T-helper 17 cell (primary cell): ENCODE measurements at places on chromosomes 2 and 18.

DNA sequence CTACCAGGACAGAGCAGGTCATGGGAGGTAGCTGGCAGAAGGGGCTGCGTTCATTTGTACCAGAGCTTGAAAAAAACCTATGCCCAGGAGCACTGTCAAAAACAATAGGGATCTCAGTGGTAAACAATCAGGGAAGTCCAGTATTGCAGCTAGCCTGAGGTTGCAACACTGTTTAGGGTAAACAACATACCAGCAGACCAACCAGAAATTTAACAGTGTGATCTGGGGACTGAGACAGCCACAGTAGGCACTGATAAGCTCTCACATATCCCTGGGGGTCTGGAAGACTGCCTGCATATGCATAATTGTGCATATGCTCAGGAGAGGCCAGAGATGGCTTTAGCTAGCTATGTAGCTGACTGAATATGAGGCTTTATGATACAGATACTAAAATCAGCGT, 12.0 kb upstream of the ZCCHC2 start:
- DNase-seq = no peak

DNA sequence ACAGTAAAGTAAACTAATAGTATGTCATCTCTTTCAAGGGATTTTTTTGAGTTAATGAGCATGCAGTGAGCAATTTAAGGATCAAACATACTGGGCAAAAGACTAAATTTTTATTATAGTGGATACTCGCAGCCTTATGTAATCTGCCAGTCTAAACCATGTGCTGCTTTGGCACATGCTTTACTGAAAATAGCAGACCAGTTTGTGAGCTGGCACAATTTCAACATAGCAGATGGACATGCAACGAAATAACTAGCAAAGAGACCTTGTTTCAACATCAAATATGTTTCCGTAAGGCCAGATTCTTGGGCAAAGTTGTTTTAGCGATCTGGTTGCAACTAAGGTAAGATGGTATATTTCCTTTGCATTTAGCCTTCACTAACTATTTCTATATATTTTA, 807.3 kb downstream of the NR4A2 start:
- no peak for DNase-seq

GRCh38 chr2:25524507-25524906, 148.9 kb downstream of the DTNB start:
- no peak for DNase-seq

DNA sequence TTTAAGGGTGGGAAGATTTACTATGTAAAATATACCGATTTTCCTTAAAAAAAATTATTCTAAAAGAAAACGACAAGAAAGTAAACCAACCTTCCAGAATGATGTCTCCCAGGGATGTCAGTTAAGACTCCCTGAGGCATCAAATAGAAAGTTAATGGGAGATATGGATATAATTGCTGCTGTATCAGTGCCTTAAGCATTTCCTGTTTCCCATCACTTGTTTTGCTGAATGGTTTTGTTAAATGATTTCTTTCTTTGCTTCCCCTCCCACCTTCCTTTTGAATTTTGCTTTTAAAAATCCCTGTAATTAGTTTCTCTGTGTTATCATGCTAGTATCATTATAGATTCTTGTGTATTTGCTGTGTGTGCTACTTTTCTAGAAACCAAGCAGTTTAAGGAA, 154.3 kb upstream of the CWC22 start:
- DNase-seq = no peak

DNA sequence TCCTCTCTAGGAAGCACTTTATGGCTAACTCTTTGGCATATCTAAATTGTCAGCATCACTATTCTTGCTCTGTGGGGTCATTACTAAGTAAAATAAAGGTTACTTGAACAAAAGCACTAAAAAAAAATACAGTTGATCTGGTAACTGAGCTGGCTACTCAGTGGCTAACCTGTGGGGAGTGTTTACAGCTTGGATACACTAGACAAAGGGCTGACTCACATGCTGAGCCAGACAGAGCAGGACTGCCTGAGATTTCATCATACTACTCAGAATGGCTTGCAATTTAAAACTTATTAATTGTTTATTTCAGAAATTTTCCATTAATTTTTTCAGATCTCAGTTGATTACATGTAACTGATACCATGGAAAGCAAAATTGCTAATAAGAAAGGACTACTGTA, 1690.4 kb upstream of the SLC39A10 start:
- no peak for DNase-seq

DNA sequence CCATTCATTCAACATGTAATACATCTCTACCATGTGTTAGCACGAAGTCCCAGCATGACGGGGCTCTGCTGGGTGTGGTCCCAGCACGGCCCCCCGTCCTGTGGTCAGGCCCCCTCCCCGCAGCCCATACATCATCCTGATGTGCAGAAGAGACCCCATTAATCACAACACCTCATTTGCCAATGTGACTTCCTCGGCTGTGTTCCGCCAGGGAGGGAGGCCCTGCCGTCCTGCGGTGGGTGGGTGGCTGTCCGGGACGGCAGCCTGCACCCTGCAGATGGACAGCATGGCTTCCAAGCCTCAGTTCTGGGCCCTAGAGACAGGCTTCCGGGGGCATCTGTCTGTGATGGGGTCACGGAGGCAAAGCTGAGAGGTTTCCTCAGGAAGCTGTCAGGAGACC, 254.0 kb downstream of the CYP26B1 start:
- DNase-seq = no peak

- no peak for DNase-seq
Observed at GRCh38 chr2:216161967-216162366, 52.8 kb downstream of the XRCC5 start.

GRCh38 chr2:47034973-47035609, 119.5 kb upstream of the MCFD2 start:
- DNase-seq = no peak

DNA sequence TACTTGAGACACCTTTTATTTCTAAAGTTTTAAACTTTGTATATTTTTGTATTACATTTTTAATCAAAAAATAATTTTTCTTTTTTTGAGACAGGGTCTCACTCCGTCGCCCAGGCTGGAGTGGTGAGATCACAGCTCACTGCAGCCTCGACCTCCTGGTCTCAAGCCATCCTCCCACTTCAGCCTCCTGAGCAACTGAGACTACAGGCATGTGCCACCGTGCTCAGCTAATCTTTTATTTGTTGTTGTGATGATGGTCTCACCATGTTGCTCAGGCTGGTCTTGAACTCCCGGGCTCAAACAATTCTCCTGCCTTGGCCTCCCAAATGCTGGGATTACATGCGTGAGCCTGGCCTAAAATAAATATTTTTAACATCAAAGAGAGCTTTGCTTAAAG, 218.7 kb upstream of the SH3BP4 start:
- DNase-seq = no peak

GRCh38 chr2:205755923-205756322, 73.6 kb downstream of the NRP2 start:
- DNase-seq = no peak

- DNase-seq = no peak
Observed at GRCh38 chr2:130390460-130391057, 34.7 kb downstream of the PTPN18 start.

- no peak for DNase-seq
Observed at GRCh38 chr2:98507891-98508708, 63.4 kb downstream of the INPP4A start.

GRCh38 chr18:62784338-62784965, 69.1 kb downstream of the PHLPP1 start:
- DNase-seq = no peak

GRCh38 chr18:66124394-66124793, 373.6 kb downstream of the CDH7 start:
- DNase-seq = no peak

GRCh38 chr2:69559442-69560146, 83.9 kb downstream of the AAK1 start:
- DNase-seq = no peak

GRCh38 chr2:37676274-37676673, 4.8 kb upstream of the CDC42EP3 start:
- no peak for DNase-seq

GRCh38 chr2:95667480-95667879, 75.7 kb downstream of the TRIM43 start:
- DNase-seq = no peak

- DNase-seq = no peak
Observed at GRCh38 chr2:8002765-8003393, 679.0 kb upstream of the ID2 start.

DNA sequence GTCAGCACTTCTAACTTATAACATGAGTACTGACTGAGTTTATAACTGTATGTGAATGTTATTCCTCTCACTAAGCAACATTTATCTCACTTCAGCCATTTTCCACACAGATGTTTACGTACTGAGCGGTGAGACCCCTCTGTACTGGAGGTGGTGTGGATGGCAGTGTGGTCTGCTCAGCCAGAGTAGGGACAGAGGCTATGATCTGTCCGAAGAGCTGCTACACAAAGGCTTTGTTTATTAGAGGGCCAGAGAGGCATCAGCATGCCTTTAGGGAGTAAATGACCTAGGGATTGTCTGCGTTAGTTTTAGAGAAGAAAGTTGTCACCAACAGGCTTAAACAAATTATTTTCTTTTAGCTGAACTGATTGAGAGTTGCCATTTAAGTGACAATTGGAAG, 23.2 kb upstream of the TACR1 start:
- no peak for DNase-seq

DNA sequence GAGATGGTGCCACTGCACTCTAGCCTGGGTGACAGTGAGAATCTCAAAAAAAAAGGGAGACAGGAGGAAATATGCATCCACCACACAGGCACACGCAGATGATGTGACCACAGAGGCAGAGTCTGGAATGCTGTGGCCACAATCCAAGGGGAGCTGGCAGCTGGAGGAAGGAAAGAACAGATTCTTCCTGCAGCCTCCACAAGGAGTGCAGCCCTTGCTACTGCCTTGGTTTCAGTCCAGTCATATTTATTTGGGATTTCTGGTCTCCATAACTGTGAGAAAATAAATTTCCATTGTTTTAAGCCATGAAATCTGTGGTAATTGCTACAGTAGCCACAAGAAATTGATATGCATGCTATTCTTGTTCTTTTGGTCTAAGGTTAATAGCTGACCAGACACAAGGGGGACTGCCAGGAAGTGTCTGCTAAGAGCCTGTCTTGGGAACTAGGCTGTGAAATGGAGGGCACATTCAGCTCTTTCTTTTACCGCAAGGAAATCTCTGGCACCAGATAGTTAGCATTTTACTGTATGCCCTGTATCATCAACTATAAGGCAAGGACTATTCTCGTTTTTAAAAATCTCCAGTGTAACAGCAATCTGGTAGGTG, 133.1 kb upstream of the SEC11C start:
- DNase-seq = no peak

GRCh38 chr2:143029141-143029540, 100.1 kb upstream of the ARHGAP15 start:
- no peak for DNase-seq

DNA sequence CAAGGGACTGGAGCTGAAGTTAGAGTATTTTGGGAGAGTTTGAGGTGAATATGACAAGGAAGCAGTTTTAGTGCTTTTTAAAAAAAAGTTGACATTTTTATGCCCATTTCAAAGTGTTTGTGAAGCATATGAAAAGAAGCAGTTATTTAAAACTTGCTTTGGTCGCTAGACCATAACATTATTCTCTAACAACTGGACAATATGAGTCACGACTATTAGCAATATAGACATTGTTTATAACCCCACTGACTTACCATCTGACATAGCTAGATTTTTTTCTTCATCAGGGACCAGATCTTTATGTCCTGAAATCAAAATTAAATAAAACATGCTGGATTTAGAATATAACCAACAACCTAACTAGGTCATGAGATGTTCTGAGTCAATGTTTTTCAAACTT, 22.6 kb upstream of the DYTN start:
- DNase-seq = no peak

- DNase-seq = no peak
Observed at GRCh38 chr2:46200861-46201605, 96.2 kb upstream of the EPAS1 start.

DNA sequence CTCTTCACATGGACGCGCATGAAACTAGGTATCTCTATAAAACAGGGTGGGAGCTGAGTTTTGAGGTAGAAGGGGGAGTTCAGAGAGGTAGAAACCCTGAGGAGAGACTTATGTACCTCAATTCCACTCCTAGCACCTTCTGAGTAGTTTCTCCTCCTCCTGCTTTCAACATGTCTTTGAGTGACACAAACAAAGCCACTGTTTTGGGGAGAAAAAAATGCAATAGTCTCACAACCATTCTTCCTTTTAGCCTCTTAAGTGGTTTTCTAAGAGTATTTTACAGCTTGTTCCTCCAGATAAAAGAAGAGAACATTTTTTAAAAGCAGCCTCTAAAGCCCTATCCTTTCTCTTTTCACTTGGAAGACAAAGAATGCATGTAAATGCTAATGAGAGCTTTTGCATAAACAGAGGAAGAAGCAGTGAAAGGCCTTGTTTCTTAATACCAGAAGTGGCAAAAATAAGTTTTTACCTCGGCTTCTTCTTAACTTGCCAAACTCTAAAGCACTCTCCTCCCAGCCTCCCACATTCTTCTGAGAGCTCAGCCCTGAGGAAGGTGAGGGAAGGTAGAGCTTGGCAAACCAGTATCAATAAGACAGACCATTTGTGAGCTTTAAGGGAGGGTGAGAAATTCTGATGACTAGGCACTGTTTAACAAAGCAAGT, 1304.4 kb upstream of the ACVR2A start:
- DNase-seq = no peak

- DNase-seq = no peak
Observed at GRCh38 chr2:20299113-20299512, 51.5 kb downstream of the PUM2 start.

- DNase-seq = no peak
Observed at GRCh38 chr2:138948070-138948539, 167.9 kb upstream of the NXPH2 start.

- DNase-seq = no peak
Observed at GRCh38 chr2:240809276-240809675, 10.7 kb downstream of the KIF1A start.

- no peak for DNase-seq
Observed at GRCh38 chr2:213216461-213216860, 65.0 kb upstream of the IKZF2 start.

- no peak for DNase-seq
Observed at GRCh38 chr2:12196495-12196894, 450.1 kb downstream of the LPIN1 start.

- no peak for DNase-seq
Observed at GRCh38 chr2:144426981-144427479, 92.9 kb downstream of the ZEB2 start.

- DNase-seq = no peak
Observed at GRCh38 chr2:226184940-226185615, 614.5 kb downstream of the IRS1 start.

DNA sequence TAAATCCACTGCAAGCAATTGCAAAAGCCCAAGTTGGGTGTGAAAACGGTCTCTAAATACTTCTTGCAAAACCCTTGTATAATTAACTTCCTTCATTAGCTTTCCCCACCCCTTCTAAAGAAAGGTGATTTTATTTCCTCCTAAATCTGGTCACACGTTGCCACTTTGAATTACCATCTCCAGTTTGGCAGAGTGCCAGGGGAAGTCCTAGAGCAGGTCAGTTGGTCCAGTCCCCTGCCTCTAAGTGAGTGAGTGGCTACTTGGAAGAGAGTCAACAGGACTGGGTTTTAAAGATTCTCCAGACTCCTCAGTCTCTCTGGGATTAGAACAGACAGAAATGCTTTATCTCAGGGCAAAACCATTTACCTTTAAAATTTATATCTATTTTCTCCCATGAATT, 18.7 kb upstream of the LYPD6B start:
- DNase-seq = no peak
